ENCODE measurements at places on chromosomes 2 and 18.

DNA sequence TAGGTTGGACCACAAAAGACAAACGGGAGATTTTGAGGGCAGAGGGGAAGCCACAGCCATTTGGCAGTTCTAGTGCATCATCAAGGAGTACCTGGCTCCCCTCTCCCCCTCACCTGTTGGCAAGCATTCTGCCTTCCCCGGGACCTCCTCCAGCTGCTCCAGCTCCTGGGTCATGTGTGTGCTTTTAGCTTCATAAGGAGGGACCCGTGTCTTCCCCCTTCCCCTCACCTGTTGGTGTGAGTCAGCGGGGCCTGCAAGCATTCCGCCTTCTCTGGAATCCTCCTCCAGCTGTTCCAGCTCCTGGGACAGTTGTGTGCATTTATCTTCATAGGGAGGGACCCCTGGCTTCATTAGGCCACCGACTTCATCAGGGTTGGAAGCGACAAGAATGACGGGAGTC lies 58.8 kb downstream of the SPP2 start:
- DNase-seq = no peak

DNA sequence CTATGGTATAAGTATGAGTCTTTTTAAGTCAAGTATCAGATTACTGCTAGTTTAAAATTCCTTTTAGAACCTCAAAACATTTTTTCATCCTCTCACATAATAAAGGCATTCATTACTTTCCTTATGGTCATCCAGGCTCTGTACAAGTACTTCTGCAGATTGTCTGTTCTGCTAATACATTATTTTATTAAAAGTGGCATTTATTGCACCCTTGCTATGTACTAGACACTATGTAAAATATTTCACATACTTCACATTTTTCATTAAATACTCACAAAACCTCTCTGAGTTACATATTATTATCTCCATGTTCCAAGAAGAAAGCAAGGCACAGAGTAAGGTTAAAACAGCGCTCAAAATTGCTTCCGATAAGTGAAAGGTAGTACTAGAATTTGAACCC lies 84.1 kb downstream of the RAPH1 start:
- DNase-seq = no peak

- no peak for DNase-seq
Measured at GRCh38 chr2:102065675-102066252, 74.0 kb downstream of the IL1R2 start.

GRCh38 chr2:239951825-239952224 lies 73.3 kb downstream of the NDUFA10 start:
- no peak for DNase-seq

- DNase-seq = no peak
Measured at GRCh38 chr2:64632835-64633819, 20.6 kb downstream of the SERTAD2 start.

DNA sequence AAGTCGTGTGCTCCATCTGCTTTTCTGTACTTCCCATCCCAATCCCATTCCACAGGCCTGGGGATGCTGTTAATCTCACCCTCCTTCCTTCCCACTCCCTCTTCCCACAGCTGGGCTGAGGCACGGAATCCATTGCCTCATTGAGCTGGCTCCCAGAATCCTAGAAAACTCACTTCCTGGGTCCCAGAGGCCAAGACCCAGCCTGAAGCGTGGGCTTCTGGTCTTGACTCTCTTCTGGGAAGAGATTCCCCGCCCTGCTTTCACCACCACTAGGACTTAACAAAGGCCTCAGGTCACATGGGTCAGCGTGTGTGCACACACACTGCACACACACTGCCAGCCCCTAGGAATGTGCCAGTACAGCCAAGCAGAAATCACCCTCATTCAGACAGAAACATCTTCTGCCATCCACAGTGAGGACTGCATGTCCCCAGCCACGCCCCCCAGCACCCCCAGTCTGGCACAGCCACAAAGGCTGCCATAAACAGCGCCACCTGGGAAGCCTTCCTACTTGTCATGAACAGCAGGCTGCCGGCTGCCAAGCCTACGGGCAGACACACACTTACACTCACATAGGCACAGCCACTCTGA lies 165.8 kb downstream of the TNS1 start:
- DNase-seq = no peak

DNA sequence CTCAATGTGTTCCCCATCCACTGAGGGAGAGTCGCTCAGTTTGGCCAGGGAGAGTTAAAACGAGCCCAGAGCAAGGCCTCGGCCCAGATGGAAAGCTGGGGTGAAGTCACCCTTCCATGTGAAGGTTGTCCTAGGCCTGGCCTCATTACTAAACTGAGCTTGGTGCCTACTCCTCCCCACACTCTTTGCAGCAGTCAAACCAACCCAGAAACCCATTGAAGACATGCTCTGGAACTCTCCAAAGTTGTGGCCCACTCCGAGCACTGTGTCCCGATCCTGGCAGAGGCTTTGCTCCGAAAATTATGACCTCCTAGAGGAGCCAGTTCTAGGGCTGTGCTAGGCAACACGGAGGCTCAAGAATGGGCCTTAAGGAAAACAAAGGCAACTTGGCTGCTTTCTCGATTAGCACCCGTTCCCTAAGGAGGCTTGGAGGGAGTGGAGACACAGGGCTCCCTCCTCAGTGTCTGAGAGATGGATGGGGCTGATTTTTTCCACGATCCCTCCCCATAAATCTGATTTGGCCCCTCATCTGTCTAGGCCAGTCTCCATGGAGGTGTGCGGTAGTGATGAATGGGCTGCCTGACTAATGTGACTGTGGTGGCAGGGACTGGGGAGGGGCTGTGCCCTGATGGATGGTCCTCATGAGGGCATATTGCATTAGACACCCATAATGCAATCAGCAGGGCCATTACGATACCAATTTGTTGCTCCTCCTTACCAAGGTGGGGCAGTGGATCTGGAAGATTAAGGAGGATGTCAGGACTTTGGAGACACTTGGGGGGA lies 11.7 kb upstream of the CYP26B1 start:
- no peak for DNase-seq

DNA sequence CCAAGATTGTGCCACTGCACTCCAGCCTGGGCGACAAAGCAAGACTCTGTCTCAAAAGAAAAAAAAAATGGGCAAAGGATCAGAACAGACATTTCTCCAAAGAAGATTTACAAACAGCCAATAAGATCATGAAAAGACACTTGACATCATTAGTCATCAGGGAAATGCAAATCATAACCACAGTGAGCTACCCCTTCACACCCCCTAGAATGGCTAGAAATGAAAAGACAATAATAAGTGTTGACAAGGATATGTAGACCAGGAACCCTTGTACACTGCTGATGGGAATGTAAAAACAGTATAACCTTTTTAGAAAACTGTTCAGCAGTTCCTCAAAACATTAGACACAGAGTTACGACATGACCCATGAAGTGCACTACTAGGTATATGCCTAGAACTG lies 18.4 kb upstream of the MTERF4 start:
- no peak for DNase-seq

GRCh38 chr2:30608643-30609042 lies 161.6 kb downstream of the LCLAT1 start:
- no peak for DNase-seq

- no peak for DNase-seq
Measured at GRCh38 chr18:36352384-36352783, 54.9 kb downstream of the FHOD3 start.
